ENCODE measurements at places on chromosomes 7 and 10.

DNA sequence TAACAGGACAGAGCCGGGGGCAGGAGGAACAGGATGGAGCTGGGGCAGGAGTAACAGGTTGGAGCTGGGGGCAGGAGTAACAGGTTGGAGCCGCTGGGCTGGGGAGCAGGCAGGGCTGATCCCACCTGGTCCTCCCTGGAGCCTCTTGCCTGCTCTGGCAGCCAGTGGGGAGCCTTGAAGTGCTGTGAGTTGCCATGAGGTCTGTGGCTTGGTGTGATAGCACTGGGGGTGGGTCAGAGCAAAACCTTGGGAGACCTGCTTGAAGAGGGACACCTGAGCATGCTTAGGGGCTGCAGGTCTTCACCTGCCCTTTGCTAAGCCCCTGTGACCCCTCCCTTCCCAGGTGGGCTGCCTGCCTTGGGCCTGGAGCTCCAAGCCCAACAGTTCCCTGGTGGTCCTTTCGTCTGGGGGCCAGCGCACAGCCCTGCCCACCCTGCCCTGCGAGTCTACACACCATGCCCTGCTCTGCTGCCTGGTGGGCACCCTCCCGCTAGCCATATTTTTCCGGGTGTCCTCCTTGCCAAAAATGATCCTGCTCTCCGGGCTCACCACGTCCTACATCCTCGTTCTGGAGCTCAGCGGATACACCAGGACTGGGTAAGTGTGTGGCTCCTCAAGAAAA, 111.6 kb downstream of the ADCY1 start:
- no peak for DNase-seq

GRCh38 chr10:98621630-98622029, 174.9 kb upstream of the HPS1 start:
- DNase-seq = no peak

- DNase-seq = no peak
Observed at GRCh38 chr7:130417213-130417612, 23.6 kb downstream of the CEP41 start.

DNA sequence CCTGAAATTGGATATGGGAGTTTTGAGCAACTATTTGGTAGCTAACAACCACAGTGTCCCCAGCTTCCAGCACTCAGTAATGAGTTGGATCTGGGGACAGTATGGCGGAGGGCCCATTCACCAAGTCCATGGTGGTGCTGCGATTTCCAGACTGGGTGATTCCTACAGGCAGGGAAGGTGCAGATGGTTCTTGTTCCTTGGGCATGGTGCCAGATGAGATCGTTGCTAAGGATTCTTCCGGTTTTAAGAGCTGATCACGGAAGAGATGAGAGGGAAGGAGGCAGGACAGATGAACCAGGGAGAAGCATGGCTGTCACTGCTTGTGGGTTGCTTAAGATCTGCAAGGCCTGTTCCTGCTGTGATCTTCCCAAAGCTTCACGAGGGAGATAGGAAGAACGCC, 380.3 kb downstream of the TCERG1L start:
- no peak for DNase-seq

DNA sequence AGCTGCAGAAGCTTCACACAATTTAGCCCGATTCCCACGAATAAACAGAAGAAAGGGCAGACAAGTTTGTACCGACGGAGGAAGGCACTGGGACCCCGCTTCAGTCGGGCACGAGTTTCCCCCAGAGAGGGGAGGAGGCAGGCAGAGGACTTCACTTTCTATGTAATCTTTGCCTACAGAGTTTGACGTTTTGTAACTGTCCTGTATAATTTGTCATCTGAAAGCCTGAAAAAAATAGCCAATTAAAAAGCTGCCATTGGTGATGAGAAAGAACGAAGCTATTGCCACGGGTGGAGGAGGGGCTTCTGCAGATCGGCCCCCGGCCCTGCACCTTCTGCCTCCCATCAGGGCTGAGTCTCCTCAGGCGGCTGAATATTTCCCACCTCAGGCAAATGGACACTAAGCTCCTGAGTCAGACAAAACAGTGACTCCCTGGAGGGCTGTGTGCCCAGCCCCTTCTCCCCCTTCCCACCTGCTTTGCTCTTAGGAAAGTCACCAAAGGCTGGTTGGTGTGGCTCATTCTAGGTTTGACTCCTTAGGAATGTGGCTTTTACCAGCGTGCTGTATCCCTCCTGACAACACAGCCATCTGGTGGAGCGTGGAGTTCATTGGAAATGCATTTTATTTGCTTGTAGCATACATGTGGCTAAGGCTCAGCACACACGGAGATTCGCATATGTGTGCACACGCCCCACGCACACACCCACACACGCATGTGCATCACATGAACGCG, 117.4 kb downstream of the VIPR2 start:
- DNase-seq = no peak

DNA sequence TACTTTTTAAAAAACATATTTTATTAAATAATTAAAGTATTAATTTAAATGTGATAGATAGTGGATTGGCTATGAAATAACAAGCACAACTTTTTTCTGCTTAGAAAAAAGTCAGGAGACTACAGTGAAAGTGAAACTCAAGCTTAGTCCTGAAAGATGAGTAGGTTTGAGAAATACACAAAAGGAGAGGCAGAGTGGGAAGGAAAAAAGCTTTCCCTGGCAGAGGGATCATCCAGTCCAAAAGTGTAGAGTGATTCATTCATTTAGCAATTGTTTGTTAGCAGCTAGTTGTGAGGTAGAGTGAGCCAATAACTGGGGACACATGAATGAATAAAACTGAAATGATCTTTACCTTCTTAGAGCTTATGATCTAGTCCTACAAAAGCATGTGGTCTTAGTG, 93.5 kb downstream of the FOXP2 start:
- no peak for DNase-seq

DNA sequence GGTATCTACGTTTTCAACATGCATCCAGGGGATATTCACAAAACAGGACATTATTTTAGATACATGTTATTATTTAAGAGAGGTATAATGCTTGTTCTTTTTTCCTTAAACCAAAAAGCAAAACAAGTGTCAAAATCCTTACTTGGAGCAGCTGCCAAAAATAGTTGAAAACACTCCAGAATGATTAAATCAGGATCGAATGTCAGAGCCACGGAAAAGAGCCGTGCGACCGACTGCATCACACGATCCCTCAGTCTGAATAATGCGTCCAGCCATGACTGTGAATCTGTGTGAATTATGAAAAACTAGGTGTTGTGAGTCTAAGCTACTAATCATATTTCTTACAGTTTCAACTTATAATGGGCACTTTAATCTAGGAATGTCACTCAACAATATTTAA, 126.0 kb downstream of the PARD3 start:
- DNase-seq = no peak

DNA sequence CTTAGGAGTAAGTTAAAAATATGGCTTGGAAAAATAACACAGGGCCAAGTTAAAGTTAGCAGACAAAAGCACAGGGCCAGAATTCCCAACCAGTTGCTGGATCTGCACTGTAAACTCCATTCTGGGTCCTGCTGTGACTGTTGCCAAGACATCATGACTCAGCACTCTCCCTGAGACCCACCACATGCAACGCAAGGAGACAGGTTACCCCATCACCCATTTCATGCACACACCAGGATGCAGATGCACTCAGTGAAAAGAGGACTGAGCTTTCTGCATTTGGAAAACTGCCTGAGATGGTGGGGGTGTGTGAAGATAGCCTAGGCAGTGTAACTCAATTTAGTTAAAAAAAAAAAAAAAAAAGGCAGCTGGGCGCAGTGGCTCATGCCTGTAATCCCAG, 97.6 kb upstream of the ZNF438 start:
- no peak for DNase-seq

DNA sequence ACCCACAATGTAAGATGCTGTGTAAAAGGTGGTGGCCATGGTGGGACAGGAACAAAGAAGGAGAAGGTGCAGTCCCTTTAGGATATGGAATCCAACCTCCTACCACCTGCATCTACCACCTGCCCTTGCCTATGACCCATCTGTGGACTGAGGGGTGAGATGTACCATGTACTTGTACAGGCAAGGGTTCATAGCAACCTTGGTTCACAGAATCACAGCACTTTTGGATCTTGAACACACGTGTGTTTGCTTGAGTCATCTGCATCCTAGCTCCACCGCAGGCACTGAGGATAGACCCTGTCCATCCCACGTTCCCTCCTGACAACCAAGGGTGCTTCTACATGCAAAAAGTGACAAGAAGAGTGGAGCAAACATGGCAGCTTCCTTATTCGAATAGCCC, 162.3 kb downstream of the GFRA1 start:
- no peak for DNase-seq

GRCh38 chr10:100980711-100981110, 6.6 kb downstream of the MRPL43 start:
- DNase-seq = no peak
